Stimulated activated CD8-positive, alpha-beta memory T cell treated with anti-CD3 and anti-CD28 coated beads, Interleukin-4, amount 100 ng/mL, for 48 hours (primary cell): ENCODE measurements at places on chromosomes 7 and 10.

DNA sequence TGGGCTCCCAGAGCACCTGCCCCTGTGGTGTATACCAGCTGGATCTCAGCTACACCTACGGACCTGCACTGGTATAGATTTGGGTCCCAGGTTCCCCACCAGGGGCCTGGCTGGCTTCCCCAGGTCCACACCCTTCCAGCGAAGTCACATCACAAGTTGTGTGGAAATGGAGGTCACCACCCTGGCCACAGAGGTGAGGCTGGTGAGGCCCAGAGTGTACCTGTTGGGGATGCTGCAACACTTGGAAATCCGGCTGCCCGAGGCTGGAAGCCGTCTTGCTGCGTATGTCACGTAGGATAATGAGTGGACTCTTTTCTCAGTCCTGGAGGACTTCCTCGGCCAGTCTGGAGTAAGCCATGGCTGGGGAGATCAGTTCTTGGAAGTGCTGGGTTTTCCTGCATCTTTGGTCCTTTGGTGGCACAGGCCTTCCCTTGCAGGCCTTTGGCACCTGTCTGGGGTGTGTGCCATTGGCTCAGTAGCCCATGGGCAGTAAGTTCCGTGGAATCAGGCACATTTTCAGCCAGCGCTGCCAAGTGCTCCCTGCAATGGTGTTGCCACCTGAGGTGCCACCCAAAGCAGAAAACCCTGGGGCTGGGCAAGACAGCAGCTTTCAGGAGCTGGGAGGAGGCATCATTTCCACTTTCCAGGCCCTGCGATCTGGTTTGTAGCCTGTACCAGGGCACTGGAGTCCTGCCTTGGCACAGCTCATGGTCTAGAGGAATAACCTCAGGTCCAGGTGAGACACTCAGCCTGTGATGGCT, 97.9 kb downstream of the LHPP start:
- no peak for DNase-seq

DNA sequence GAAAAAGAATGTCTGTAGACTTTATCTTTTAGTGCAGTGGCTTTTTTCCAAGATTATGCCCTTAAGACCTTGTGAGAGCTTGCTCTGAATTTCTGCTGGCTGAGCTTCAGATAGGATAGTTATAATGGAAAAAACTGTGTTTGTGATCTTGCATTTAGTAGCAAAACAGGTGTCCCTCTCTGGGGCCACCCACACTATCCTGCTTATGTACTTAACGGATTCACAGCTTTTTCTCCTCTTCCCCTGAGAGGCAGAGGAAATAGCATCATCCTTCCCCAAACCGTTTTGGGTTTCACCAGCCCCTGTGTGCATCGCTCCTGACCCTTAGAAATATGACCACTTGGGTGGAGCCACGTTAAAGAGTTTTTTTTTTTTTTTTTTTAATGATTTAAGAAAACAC, 101.2 kb downstream of the RAB18 start:
- DNase-seq: no peak

DNA sequence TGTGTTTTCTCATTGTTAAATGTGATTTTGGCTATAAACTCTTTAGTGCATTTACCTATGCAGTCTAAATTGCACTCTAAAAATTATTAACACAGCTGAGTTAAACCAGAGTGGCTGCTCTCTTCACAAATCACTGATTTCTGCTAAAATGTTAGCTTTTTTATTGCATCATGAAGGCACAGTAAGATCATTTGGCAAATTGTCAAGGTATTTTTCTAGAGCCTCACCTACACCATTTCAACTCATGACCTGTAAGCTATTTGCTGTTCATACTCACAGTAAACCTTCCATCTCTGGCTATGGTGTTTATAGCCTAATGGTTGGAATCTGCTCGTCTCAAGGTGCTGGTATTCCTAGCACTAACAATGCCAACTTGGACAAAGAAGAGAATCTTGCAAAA, 25.7 kb downstream of the NDUFB2 start:
- DNase-seq: no peak

DNA sequence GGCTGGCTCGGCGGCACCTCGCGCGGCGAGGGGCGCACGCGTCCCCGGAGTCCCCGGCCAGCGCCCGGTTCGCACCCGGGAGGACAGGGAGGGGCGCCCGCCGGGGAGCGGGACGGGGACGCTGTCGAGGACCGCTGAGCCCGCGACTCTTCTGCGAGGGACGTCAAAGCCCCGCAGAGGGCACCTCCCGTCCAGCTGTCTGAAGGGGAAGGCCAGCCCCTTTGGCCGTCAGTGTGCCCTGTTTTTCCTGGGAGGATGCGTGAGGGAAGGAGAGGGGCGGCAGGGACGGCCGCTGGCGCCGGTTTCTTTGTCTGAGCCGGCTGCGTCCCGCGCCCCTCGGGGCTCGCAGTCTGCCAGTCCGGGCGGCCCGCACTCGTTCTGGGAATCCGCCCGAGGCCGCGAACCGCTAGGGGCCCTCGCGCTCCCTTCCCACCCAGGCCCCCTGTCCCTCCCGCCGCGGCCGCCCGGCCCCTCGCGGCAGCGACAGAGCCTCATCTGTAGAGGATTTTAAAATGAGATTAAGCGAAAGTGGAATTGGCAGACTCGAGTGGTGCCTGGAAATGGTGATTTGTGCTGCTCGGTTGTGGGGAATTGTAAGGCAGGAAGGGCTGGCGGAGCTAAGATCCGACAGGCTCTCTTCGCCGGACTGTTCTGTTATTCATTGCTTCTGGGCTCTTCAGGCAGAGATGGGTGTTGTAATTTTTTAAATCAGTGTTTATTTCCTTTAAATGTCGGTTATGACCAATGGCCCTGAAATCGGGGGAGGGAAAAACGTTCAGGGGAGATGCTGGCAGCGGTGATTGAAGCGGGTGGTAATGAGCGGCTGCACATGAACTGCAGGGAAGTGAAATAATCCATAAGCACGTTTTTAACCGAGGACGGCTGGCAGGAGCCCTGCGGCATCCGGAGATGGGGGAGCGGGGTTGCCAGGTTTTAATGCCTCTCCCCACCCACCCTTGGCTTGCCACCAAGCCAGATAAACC, 618 bp upstream of the RELN start:
- peak; percentile 27 for DNase-seq

GRCh38 chr10:58836176-58836700, 323.6 kb downstream of the BICC1 start:
- no peak for DNase-seq

GRCh38 chr7:28862595-28863272, 95.4 kb downstream of the TRIL start:
- DNase-seq: no peak

DNA sequence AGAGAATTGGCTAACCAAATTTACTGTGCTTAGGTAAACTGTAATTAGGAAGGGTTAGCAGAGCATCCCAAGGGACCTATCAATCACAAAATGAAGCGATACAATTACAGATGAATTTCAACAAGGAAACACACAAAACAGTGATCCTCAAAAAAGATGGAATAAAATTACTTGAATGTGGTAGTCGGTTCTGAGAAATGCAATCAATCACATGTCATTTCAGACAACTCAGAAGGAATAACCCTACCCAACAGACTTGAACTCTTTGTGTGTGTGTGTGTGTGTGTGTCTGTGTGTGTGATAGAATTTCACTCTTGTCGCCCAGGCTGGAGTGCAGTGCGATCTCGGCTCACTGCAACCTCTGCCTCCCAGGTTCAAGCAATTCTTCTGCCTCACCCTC, 43.5 kb downstream of the ST8SIA6 start:
- DNase-seq: no peak

DNA sequence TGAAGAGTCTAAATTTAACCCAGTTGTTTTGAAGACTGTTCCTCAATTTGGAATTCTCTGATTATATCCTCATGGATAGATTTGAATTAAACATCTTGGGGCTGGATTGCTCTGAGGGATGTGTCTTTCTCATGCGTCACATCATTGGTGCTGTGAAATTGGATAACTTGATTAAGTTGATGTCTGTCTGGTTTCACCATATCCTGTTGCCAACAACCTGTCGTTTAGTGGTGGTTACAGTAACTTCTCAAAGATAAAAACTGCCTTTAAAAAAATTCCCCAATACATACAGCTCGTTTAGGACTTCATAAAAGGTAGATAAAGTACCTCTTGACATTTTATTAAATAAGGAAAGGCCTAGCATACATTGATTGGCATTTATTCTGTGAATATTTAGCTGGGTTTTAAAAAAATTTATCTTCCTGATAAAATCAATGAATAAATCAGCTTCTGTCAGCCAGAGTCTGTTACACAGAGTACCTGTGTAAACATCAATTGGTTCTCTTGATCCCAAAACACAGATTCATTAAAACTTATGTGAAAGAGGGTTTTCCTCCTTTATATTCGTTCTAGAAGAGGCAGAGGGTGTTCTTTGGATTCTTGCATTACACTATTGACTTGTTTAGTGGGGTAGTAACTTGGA, 10.5 kb downstream of the CRCP start:
- no peak for DNase-seq

- DNase-seq: no peak
Observed at GRCh38 chr10:58219875-58220274, 47.8 kb downstream of the IPMK start.

DNA sequence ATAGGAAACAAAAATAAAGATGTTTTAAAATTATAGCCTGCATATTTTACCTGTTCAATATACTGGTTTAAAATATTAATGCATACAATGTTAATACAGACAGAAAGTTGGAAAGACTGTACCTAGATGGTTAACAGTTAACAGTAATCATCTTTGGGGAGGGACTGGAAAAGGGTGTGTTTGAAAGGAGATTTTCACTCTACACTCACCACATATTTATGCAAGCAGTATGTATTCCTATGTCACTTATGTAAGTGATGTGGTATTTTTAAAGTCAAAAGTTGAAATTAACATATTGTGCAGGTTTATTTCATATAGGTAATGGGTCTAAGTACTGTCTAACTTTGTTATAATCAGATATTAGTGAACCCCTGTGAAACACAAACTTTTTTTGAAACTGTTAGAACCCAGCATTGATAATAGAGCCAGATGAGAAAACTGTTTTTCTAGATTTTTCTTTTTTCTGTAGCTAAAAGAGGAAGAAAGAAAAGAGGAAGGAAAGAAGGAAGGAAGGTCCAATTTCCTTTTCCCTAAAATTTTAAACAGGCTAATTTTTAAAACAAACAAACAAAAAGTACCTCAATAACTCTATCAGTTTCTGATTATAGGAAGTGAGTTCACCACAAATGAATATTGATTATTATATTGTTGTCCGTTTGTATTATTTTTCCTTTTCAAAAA, 9.0 kb upstream of the STARD3NL start:
- no peak for DNase-seq

- DNase-seq: no peak
Observed at GRCh38 chr10:132677096-132677472, 108.9 kb downstream of the NKX6-2 start.

DNA sequence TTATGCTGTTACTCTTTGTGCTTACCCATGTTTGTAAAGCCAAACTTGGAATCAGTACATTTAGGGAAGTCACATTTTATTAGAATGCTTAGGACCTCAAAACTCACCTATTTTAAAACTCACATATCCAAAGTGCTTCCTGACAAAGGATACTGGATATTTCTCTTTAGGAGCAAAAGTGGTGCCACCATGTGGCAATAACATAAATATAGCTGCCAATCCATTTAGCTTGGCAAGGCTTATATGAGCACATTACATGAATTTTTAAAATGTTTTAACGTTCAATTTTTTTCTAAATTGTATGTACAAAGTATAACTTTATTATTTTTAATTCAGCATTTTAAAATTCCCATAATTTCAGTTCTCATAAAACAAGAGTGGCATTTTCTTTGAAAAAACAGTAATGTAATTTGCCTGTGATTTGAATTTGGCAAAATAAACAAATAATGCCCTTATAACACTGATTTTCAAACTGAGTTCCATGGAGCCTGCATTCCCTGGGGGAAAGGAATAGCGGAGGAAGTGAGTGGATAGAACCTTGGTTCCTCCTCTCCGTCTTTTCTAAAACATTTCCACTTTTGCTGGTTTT, 75.4 kb downstream of the HDAC9 start:
- no peak for DNase-seq

DNA sequence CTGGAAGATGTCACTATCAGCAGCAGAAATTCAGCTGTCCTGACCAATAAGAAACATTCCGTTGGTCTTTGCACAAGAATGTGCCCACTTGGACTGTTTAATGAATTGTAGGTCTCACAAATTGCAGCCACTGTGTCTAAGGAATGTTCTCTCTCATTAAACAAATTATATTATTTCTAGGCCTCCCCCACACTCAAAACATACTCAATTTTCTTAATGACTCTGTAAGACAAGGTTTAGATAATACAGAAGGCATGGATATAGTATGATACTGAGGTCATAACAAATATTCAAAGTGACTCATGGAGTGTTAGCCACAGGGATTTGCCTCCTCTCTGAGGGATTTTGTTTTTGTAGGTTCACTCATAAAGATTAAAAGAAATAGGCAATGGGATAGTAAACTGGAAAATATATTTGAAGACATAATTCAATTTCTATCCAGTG, 197.5 kb downstream of the PTN start:
- no peak for DNase-seq

DNA sequence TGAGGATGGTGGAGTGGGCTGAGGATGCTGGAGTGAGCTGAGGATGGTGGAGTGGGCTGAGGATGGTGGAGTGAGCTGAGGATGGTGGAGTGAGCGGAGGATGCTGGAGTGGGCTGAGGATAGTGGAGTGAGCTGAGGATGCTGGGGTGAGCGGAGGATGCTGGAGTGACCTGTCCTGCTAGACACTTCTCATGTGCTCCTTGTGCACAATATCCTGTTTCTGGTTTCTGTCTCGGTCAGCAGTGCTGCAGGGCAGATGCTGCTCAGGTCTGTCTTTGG, 29.2 kb downstream of the ANXA8 start:
- DNase-seq: peak; percentile 13

- DNase-seq: no peak
Observed at GRCh38 chr10:13483951-13484350, 44.9 kb downstream of the BEND7 start.

- no peak for DNase-seq
Observed at GRCh38 chr7:361680-362401, 71.9 kb downstream of the FOXL3 start.

DNA sequence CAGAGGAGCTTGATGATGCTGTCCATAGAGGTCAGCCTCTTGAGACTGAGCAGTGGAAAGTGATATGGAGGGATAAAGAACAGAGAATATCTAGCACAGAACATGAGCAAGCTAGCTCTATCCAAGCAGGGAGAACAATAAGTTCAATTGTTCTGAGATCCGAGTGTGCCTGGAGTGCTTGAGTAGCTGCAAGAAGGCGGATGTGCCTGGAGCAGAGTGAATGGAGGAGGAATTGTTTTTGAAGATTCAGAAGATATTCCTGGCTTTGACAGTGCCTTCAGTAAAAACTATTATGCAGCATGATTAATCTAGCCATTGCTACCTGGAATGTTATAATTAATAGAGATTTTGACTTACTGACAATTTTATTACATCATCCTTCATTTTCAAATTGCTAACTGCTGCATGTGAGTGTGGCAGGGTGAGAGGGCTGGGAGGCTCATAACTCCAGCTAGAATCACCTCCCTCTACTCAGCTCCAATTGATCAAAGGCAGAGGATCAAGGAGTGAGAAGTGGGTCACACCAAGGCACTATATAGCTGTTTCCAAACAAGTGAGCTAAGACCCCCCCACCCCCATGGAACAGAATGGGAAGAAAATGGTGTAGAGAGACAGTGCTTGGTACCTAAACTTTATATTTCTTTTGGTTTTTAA, 302.8 kb downstream of the ADRA2A start:
- DNase-seq: no peak

- no peak for DNase-seq
Observed at GRCh38 chr7:55160539-55160938, 141.7 kb downstream of the EGFR start.
